ENCODE measurements at places on chromosomes 13 and 19.
A peak's percentile ranks its signal among the peaks of the same experiment; 100 is the strongest.

DNA sequence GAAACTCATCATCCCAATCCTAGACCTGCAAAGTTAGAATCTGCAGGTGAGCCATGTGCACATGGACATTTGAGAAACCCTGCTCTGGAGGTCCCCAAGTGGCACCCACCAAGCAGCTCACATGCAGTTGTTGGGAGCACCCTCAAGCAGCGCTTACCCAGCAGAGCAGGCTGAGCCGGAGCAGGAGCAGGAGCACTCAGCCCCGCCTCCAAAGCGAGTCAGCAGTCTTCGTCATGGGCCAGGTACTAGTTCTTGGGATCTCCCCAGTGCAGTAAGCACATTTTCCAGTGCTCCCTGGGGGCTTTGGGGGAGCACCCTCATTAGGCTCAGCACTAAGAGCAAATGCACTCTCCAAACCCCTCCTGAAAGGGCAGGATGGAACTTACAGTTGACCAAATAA is 572.7 kb downstream of the IRS2 start:
- no peak for DNase-seq

- DNase-seq, result no peak
Measured at GRCh38 chr13:32409561-32410421, 18.1 kb downstream of the N4BP2L1 start.

GRCh38 chr13:18944501-18945068 is 237.0 kb downstream of the TUBA3C start:
- no peak for DNase-seq

- no peak for DNase-seq
Measured at GRCh38 chr19:45505151-45505995, 1.9 kb upstream of the VASP start.

GRCh38 chr19:33612928-33613619 is 8.7 kb upstream of the CHST8 start:
- DNase-seq, result no peak

DNA sequence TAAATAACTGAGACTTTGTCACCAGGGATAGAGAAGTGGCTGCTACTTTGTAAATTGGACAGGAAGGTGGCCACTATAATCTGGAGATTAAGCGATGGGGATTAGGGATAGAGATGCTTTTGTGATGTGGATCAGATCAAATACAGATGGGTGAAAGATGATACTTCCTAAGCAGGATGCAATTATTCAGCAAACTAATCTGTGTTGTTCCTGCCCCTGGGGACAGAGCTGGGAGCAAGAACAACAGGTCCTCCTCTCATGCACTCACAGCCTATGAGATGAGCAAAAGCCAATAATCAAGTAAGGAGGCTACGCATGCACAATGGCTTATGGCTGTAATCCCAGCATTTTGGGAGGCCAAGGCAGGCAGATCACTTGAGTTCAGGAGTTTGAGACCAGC is 4.6 kb downstream of the RGL3 start:
- DNase-seq, result no peak

DNA sequence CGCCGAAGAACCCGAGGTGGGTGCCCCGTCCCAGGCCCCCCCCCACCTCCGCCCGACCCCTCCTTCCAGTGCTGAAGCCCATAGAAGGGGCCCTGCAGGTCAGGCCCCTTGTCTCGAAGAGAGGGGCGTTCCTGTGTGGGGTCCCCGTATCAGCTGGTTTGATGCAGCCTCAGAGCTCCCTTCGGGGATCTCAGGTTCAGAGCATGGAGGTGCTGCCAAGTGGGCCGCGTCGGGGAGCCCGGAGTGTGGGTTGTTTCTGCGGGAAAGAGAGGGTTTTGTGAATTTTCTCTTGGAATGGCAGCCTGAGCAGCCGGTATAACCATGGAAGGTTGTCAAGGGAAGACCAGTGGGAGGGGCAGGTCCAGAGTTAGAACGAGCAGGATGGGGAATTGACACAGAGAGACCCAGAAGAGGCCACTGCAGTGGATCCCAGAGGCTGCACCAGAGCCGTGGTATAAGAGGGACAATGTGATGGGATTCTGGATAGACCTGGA is 384 bp downstream of the TRAPPC2B start:
- no peak for DNase-seq

- no peak for DNase-seq
Measured at GRCh38 chr13:67137044-67137735, 92.9 kb downstream of the PCDH9 start.

GRCh38 chr19:17415121-17415520 is 4.7 kb upstream of the MVB12A start:
- no peak for DNase-seq

DNA sequence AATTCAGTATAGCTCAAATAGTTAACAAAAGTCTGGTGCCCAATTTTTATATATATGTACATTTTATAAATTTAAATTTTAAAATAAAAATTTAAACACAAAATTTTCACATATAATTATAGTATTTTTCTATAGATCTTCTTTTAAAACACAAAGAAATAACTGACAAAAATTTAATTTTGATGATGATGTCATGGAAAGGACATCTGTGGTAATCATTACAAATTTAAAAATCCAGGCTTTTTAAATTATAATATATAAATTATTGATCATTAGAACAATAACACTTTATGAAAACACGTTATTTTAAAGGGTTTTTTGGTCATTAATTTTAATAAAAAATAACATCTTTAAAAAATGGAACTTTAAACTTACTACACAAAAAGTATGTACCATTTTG is 381.1 kb downstream of the DACH1 start:
- no peak for DNase-seq

DNA sequence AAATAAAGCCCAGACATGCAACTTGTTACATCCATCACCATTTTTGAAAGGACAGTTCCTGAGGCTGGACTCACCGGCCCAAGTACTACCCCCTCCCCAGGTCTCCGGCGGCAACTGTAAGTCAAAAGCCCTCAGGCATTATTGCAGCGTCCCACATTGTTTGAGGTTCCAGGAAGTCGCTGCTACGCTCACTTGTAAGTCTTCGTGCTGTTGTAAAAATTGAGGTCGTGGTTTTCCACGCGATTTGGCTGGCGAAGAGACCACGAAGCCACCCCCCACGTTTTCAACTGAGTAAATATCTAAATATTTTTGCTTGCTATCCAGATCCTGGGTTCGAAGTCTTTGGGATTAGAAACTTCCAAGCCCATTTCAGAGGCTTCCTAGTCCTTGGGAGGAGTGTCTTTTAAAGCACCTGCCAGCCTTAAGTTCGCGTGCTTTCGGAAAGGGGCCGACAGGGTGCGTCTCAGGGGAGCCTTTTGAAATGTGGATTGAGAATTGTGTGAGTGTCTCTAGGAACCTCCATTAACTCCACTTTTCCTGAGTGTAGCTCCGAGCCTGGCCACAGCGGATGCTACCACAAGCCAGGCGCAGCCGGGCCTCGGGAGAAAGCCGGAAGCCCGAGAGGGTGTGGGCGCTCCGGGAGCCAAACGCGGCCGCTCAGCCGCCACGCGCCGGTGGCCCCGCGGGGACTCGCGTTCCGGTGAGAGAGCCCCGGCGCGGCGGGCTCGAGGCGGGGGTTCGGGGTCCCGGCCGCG is 434 bp upstream of the FNDC3A start:
- DNase-seq, result peak; percentile 69

GRCh38 chr19:18969931-18970659 is 29.1 kb upstream of the HOMER3 start:
- no peak for DNase-seq

DNA sequence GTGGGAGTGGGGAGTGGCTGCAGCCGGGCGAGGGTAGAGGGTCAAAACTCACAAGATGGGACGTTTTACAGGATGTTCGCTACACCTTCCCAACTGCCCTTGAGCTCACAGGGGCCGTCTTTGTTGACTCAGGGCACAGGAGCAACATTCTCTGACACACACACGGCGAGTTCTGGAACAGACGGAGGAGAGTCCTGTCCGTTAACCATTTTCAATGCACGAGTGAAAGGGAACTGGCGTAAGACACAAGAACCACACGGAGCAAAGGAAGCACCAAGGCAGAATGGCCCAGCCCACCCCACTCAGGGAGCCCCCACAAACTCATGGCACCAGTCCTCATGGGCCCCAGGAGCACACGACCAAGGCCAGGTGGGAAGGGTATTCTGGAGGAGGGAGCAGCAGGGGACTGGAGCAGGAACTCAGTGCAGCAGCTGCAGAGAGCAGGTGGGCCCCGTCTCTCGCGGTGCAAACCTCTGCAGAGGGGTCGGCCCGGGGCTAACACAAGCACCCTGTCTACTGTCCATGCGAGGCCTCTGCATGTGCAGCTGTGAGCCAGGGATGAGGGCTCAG is 37.9 kb upstream of the ISYNA1 start:
- DNase-seq, result no peak

GRCh38 chr13:21355304-21355703 is 103.8 kb downstream of the ZDHHC20 start:
- DNase-seq, result no peak

GRCh38 chr19:12913851-12914690 is 5.0 kb downstream of the SYCE2 start:
- no peak for DNase-seq

- no peak for DNase-seq
Measured at GRCh38 chr13:20706661-20707060, 3.2 kb downstream of the IL17D start.

DNA sequence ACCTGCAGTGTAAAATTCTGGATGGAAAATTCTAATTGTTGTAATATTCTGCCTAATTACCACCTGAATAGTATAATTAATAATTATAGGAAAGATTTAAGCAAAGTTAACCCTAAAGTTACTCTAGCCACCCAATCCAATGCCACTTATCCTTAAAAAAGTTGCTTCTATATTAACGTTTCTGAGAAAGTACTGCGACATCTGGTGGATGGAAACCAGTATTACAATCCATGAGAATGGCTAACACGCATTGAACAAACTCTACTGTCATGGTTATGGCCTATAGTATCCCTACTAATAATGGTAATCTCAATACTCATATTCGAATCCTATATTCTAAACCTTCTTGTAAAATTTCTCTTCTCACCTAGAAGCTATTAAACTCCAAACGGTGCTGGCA is 1551.8 kb downstream of the SLITRK1 start:
- peak; percentile 68 for DNase-seq

GRCh38 chr19:16829822-16830289 is 658 bp downstream of the SIN3B start:
- peak; percentile 11 for DNase-seq

DNA sequence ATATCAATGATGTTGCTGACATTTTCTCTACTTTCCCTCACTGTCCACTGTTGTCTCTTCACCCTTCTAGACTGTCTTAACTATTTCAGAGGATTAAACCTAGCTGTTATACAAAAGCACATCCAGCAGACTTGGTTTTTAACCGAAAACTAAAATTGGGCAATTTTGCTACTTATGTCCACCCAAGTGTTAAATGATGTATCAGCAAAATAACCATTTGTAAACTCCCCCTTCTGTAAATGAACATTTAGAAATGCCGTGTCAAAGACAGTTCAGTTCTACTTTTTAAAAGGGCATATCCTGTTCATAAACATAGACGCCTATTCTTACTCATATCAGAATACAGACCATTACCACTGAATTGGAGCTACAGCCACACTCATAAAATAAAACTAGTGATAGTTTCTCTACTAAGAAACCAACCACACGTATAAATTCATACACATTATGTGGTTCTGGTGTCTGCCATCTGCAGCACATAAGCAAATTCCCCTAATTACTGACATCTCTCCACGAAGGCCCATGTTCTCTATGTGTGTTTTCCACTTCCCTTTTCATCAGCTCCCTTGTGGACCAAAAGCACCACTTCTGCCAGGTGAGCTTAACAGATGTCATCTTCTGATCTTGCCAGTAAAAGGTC is 1091.8 kb downstream of the PCDH9 start:
- DNase-seq, result peak; percentile 85

GRCh38 chr13:59391696-59392095 is 772.0 kb downstream of the DIAPH3 start:
- peak; percentile 92 for DNase-seq

- DNase-seq, result peak; percentile 47
Measured at GRCh38 chr19:48249502-48250014, 6.2 kb downstream of the CARD8 start.

DNA sequence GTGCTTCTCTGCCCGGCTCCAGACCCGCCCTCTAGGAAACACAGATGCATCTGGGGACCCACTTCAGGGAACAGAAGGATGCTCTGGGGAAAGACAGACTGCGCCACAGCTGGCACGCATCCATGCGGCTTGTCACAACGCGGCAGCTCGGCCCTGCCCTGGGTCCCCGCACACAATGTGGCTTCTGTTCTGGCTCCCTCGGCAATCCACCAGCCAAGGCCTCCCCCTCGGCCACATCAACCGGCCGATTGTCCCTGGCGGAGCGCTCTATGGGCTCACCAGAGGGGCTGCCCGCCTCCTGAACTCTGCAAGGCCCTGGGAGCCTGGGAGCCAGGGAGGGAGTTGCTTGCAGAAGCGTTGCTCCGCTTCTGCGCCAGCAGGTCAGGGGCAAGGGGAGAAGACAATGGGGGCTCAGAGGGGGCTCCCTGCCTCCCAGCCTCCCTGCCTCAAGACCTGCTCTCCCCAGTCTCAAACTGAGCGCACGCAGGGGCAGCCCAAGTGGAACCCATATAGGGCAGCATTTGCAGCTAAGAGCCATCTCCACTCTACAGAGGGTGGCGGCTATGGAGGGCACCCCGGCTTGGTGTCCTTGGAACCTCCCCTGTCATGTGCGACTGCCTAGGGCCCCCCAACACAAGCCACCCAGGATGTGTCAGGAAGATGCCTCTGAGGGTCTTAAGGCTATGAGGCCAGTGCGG is 37.9 kb downstream of the MLLT1 start:
- no peak for DNase-seq

DNA sequence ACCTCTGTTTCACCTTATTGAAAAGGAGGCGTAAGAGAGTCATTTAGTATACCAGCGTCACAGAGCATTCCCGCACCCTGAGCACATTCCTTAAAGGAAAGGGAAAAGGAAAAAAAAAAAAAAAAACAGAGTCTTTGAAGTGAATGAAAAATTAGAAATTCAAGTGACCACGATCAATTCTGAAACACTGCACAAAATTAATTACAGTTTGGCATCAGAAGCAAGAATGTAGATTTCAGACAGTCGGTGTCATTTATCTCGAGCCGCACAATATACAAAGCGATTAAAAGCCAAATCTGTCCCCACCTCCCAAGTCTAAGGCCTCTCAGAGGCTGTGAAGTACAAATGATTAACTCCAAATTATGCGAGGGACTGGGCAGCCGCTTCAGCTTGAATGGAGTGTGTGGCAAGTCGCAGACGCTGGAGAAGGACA is 173.7 kb upstream of the ZNF507 start:
- no peak for DNase-seq

DNA sequence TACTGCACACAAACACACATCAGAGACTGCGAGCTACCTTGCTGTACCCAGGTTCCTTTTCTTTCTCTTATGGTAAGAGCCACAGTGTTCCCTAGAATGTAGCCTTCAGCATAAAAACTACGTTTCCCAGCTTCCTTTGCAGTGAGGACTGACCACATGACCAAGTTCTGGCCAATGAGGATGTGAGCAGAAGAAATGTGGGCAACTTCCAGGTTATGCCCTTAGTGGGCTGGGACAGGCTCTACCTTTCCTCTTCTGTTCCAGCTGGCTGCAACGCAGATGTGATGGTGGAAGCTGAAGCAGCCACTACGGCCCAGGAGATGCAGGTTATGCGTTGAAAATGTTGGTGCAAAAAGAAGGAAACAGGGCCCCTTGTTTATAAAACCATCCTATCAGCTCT is 27.5 kb downstream of the VRK3 start:
- peak; percentile 69 for DNase-seq

- DNase-seq, result no peak
Measured at GRCh38 chr13:112870051-112870331, 99.0 kb upstream of the MCF2L start.

Data from NAMALWA (cell line).